ENCODE measurements at places on chromosomes 5 and 9. TPM values are rescaled to one million over a fixed set of nuclear protein-coding genes. Genes with fewer than 3 reads are reported as not detected.
A peak's percentile ranks its signal among the peaks of the same experiment; 100 is the strongest.

The FSTL4 gene
- 0.69 TPM for total RNA-seq

GRCh38 chr5:67978171-67978570 is 237.4 kb upstream of the PIK3R1 start:
- no peak for DNase-seq

The FAM151B gene
- 7.6 TPM for total RNA-seq

DNA sequence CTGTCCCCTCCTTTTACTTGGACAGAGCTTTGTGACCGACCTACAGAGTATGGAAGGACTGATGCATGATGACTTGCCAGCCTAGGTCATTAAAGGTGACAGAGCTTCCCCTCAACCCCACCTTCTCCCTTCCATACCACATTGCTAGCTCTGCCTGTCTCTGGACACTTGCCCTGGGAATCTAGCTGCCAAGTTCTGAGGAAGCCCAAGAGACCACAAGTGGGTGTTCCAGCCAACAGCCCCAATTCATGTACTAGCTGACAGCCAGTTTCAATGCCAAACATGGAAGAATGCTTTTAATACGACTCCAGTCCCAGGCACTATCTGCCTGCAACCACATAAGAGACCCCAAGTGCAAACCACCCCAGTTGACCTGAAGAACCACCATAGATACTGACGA is 477.1 kb downstream of the SPOCK1 start:
- no peak for DNase-seq

- DNase-seq: no peak
Measured at GRCh38 chr9:93813221-93814076, 141.7 kb downstream of the BARX1 start.

DNA sequence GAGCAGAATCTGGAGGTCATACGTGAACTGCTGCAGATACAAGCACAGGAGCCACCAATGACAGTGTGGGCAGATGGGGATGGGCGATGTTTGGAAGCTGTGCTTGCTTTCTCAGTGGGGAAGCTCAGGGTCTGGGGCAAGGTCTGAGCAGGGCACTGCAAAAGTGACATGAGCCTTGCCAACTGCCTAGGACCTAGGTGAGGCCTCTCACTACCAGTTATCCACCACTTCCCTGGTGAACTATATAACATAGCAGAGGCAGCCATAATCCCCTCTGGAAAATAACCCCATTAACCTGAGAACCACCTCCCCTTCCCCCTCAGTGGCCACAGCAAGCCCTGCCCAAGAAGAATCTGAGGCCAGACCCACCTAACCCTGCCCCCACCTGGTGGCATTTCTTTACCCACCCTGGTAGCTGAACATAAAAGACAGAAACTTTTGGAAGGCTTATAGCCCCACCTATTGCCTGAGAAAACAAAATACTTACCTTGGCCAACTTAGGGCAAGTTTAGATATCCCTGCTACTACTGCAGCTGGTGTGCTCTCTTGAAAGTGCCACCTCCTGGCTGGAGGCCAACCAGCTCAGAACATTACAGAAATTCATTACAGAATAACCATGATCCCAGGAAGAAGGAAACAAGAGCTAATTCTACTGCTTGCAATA is 18.8 kb upstream of the SPEF2 start:
- DNase-seq: no peak

GRCh38 chr9:38027714-38028113 is 41.3 kb downstream of the SHB start:
- DNase-seq: no peak

- no peak for DNase-seq
Measured at GRCh38 chr5:43469671-43470391, 13.8 kb downstream of the TMEM267 start.

The WDR31 gene
- 2.3 TPM for total RNA-seq

GRCh38 chr9:107647141-107647540 is 157.6 kb upstream of the KLF4 start:
- DNase-seq: no peak

The TTC23L gene
- 0.79 TPM for total RNA-seq

- no peak for DNase-seq
Measured at GRCh38 chr9:69173497-69173890, 583 bp upstream of the TJP2 start.

The PCDHA9 gene
- 0.30 TPM for total RNA-seq

The PRELID1 gene
- total RNA-seq: 42.8 TPM

DNA sequence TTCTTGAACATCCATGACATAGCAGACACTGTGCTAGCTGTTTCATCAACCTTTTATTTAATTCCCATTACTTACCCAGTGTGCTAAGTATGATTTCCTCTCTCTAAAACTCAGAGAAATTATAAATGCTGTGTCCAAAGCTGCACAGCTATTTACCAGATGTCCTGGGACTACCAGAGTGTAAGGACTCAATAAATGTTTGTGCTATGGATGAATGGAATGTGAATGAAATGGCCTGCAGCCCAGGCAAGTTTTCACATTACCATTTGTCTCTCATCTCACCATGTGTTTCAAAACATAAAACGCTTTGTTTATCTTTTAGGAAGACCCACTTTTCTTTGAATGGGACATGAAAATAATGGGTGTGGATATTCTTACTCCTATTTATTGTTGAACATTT is 96.2 kb downstream of the ARHGEF28 start:
- DNase-seq: peak; percentile 30

DNA sequence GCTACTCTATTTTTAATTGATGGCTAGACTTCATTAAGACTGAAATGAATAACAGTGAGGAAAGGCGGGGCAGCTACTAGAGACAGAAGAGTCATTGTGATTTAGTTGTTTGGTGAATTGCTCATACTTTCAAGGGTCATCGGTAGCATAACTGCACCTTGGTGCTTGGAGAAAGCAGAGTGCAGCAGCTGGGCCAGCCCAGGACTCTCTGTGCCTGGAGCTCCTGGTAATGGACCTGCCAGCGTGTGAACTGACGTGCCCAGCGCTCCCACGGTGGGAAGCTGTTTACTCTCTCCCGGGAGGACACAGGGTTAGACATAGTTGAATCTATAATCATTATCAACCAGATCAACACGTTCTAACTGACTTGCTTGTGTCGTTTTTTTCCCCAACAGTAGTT is 42.9 kb downstream of the LURAP1L start:
- no peak for DNase-seq

GRCh38 chr5:61732369-61732768 is 400.3 kb downstream of the ZSWIM6 start:
- no peak for DNase-seq

- no peak for DNase-seq
Measured at GRCh38 chr9:137614631-137615386, 4.0 kb upstream of the EHMT1 start.

The SPINK4 gene
- not detected for total RNA-seq

The TOR1A gene
- 15.5 TPM for total RNA-seq

DNA sequence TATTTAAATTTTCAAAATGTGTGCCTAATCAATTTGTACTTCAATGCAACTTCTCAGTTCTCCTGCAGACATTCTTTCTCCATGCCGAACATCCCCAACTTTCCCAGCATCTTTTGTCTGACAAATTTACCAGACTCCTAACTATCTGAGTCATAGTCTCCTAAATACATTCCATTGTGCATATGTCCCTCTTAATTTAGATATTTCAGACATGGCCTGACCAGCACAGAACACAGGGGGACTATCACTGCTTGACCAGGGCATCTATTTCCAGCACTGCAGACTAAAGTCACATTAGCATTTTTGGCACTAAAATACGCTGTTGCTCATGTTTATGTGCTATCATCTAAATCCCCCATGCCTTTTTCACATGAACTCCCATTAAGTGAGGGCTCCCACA is 71.9 kb downstream of the ITGA1 start:
- peak; percentile 73 for DNase-seq

The BTNL8 gene
- total RNA-seq: 0.49 TPM

- no peak for DNase-seq
Measured at GRCh38 chr5:163789870-163790269, 284.5 kb downstream of the MAT2B start.

The PCDHGA3 gene
- total RNA-seq: 1.6 TPM

GRCh38 chr9:79688363-79688762 is 116.6 kb downstream of the TLE4 start:
- DNase-seq: no peak
